ENCODE measurements at places on chromosomes 16 and 17.

DNA sequence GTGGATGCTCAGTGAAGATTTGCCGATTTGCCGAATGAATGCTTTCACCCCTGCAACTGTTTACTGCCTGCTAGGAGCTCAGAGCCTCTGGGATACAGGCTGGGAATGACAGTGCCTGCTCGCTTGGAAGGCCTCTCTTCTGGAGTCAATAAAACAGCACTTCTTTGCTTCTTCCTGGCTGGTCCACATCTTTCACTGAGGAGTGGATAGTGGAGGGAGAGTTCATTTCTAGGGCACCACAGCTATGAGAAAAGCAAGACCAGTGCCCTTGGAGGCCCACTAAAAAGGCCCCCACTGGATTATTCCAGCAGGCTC, 3.1 kb upstream of the USP7 start:
- DNase-seq: no peak

DNA sequence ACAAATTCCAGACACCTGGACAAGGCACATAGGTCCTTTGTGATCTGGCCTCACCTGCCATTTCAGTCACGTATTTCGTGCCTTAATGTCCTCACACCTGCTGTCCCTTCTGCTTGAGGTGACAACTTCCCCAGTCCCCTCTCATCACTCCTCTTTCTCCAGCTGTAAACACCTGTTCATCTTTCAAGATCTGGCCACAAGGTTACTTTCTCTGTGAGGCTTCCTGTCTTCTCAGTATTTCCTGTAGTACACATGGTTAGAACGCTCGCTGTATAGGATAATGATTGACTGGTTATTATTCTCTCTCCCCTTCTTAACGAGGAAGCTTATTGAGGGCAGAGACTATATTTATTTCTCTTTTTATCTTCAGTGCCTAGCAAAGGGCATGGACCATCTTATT, 74.5 kb upstream of the PMFBP1 start:
- no peak for DNase-seq

DNA sequence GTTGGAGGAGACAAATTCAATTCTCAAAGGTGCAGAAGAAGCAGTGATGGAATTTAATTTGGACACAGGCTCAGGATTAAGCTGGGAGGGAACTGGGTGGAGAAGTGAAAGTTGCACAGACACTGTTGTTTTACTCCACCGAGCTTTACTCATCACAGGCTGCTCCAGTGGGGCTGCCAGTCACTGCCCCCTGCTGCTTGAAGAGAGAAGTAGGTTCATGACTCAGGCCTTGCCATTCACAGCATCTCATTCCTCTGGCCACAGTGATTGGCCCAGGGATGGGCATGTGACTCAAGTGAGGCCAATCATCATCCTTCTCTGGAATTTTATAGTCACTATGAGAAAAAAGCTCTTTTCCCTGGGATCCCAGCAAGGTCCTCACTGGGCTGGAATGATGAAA, 11.8 kb downstream of the GNAO1 start:
- DNase-seq: peak; percentile 41

- DNase-seq: no peak
Measured at GRCh38 chr16:12572316-12572985, 231.2 kb downstream of the CPPED1 start.

GRCh38 chr16:89074803-89075688, 18.6 kb upstream of the ACSF3 start:
- DNase-seq: no peak

- DNase-seq: no peak
Measured at GRCh38 chr17:54028986-54029580, 206.4 kb downstream of the KIF2B start.

- DNase-seq: no peak
Measured at GRCh38 chr16:13427943-13428342, 492.0 kb upstream of the ERCC4 start.

DNA sequence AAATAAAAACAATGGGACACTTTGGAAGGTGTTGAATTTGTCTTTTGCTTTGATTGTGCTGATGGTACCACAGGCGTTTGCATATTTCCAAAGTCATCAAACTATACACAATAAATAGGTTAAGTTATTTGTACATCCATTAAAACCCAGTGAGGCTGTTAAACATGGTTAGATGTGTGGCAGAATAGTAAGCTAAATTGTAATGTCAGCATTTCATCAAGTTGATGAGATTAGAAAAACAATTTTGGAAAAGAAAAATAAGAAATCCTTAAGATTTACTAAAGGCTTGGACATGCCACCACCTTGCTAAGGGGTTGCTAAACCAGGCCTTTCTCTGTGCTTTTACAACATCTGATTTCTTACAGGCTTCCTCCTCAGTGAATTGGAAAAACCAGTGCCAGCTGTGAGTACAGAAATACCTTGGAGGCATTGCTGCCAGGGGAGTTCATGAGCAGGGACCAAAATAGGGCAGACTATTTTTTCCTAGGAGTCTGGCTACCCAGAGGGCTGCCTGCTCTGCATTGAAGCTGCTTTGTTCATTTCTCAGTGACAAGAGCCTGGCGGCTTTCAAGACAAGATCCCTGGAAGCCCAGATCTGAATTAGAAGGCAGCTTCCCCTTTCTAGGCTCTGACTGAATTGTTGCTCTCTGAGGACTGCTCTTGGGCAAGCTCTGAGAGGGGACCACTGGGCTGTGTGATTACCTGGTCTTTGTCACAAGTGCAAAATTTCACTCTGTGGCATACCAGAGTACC, 43.4 kb upstream of the CA10 start:
- no peak for DNase-seq

- no peak for DNase-seq
Measured at GRCh38 chr16:89828870-89829629, 775 bp downstream of the SPIRE2 start.

- no peak for DNase-seq
Measured at GRCh38 chr17:83004791-83005380, 74.5 kb upstream of the METRNL start.

GRCh38 chr17:16886655-16887322, 85.1 kb downstream of the TNFRSF13B start:
- DNase-seq: no peak

DNA sequence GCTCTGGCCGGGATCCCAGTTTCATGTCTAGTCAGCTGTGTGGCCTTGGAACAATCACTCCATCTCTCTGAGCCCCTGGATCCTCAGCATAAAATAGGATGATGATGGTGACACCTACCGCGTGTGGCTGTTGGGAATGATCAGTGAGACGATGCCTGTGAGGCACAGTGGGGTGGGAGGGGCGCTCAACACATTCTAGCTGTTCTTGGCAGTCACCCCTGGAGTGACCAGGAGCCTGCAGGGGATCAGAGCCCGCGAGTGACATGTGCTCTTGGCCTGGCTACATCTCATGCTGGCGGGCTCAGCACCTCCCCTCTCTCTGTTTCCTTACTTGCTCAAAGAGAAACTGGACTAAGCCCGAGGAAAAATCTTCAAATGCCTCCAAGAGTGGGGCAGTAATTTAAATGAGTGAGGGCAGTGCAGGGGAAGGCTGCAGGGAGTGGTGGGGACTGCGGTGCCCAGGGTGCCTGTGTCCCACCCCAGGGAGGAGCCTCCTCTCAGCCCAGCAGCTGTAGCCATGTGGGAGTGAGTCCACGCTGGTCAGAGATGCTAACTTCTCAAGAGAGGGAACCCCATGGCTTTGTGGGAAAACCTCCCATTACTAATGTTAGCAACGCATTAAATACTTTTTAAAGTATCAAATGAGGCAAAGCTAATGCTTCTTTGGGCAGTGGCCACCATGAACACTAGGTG, 23.1 kb upstream of the DOK4 start:
- no peak for DNase-seq

- DNase-seq: no peak
Measured at GRCh38 chr16:47612711-47613110, 151.6 kb downstream of the PHKB start.

GRCh38 chr16:11877374-11877773, 26.0 kb upstream of the RSL1D1 start:
- DNase-seq: no peak

DNA sequence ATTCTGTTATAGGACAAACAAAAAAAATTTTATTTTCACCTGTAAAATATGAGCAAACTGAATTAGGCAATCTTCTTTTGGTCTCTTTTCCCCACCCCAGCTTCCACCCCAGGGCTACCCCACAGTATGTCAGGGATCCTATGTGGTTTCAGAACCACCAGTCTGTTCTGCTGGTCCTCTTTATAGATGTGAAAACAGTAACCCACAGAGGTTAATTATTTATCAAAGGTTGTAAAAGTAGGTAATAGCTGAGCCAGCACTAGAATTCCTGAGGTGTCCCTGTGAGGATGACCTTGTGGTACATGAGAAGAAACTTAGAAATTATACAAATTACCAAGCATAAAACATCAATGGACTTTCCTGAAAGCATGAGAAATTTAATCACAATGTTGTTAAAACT, 428.7 kb downstream of the CNTNAP4 start:
- DNase-seq: no peak

GRCh38 chr16:8945626-8946296, 17.9 kb downstream of the USP7 start:
- DNase-seq: no peak

GRCh38 chr16:74480150-74481029, 59.1 kb upstream of the CLEC18B start:
- DNase-seq: no peak

DNA sequence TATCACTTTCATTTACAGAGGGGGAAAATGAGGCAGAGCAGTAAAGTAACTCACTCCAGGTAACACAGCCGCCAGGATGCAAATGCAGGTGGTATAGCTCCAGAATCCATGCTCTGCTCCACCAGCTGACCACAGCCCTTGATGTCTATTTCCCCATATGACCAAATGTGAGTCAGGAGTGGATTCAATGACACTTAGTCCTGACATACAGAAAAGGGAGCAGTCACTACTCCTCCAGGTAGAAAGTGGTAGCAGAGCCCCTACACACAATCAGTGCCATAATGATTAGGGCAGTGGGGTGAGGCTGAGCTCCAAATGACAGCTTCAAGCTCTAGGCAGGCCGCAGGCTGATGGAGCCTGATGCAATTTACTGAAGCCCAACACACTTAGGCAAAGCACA, 43.3 kb upstream of the GFOD2 start:
- no peak for DNase-seq

DNA sequence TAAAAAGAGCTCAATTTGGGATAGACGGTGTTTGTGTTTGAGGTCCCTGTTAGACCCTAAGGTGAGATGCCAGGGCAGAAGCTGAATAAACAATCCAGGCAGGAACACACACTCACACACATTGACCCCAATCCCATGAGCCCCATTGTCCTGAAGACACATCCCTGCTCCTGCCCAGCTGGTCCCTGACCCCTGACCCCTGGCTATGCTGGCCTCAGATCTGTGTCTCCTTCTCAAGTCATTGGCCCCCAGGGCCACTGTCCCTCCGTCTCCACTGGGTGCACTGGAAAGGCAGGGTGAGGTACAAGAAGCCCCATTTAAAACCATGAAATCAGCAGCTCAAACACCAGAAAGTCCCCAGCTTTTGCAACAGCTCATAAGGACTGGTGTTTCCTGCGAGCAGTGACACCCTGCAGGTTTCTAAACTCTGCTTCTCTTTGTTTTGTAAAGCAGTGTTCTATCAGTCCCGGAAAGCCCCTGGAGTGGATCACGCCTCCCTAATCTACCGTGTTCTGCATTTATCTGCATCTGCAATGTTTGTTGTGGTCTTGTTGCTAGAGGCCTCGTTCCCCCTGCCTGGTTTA, 18.0 kb upstream of the ASGR2 start:
- DNase-seq: no peak

DNA sequence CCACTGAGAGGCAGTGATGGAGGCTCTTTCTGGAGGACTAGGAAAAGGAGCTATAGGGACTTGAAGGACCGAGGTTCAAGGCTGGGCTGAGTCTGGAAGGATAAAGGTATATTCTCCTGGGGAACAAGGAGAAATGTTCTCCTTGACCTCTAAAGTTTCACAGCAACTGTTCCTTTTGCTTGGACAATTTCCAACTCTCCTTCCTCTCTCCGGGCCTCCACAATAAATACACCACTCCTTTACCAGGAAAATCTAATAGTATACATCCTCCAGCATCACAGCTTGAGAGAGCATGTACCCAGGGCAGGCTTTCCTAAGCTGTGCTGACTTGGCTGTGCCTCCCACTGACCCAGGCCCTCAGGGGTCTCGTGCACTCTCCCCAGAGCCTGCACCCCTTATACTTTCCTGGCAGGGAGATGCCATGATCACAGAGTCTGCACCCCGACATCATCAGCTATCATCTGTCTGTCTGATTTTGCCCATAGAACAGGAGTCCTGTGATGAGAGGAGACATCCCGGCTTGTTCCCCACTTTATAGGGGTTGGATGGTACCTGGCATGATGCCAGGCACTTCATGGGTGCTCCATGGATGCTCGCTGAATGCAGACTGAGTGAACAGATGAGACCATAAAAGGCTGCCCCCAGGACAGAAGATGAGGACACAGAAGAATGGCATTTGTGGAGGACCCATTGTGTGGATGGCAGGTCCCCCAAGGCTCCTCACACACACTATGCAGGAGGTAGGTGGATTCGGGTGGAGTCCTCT, 582.6 kb upstream of the CDH5 start:
- DNase-seq: no peak

DNA sequence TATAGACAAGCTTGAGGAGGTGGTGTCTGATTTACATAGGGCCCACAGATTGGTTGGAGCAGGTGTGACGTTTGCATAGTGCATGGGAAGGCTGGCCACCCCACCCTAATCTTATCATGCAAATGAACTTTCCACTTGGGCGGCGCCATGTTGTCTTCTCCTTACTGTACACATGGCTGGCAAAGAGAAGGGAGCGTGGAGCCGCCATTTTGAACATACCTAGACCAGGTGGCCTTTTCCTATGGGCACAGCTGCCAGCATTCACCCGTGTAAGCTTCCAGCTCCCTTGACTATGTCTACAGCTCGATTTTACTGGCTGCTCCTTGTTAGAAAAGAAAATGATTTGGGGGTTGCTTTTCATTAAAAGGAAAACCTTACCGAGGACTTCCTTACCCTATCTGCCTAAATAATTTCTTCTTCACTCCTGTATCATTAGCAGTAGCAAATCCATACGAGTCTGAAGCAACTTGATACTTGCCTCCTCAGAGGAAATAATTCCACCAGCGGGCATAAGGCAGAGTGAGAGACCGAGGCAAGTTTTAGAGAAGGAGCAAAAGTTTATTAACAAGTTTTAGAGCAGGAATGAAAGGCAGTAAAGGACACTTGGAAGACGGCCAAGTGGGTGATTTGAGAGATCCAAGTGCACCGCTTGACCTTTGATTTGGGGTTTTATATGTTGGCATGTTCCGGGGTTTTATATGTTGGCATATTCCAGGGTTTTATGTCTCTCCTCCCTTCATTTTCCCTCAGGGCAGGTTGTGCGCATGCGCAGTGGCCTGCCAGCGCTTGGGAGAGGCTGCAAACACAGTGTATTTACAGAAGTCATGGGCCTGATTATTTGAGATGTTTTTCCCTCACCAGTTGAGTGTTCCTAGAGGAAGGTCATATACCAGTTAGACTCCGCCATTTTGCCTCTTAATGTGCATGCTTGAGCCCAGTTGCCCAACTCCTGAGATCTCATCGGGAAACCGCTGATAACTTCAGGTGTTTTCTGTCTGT, 65.7 kb downstream of the MARF1 start:
- DNase-seq: no peak

GRCh38 chr17:66946251-66946650, 18.3 kb upstream of the CACNG4 start:
- no peak for DNase-seq

GRCh38 chr16:24784121-24784520, 54.7 kb downstream of the TNRC6A start:
- DNase-seq: no peak

GRCh38 chr16:84318091-84318975, 23.7 kb downstream of the WFDC1 start:
- DNase-seq: no peak

- no peak for DNase-seq
Measured at GRCh38 chr17:69555056-69555455, 140.6 kb downstream of the MAP2K6 start.

Measured in NCI-H1436 (cell line).